C1 segment of cervical spinal cord (tissue), 14 donors: ENCODE measurements at places on chromosomes 11 and 22.

DNA sequence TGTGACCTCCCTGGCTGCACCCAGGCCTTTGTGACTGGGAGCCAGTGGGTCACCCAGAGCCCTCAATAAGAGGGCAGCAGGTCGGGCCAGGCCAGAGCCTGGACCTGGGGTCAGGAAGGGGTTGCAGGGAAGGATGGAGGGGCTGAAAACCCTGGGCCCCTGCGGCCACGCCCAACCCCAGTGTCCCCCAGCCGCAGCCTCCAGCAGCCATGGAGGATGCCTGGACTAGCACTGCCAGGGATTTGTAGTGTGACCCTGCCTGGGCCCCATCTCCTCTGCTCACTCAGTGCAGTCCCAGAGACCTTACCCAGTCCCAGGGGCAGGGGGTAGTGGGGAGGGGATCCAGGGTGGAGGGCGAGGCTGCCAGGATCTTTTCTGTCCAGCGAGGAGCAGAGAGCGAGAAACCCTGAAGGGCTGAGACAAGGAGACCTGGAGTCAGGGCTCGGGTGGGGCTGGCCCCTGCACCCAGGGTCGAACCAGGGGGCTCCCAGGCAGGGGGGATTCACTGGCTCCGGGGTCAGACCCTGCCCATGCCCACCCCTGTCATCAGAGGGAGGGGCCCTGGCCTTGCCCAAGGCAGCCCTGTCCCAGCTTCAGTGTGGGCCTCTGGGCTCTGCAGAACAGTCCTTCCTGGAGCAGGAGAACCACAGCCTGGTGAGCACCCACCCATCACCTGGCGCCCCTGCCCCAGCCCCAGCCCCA is 187.5 kb downstream of the IGLL1 start:
- no peak for DNase-seq

GRCh38 chr11:3152471-3153110 is 12.5 kb downstream of the OSBPL5 start:
- no peak for DNase-seq

GRCh38 chr22:50010676-50011446 is 1.7 kb downstream of the IL17REL start:
- no peak for DNase-seq

- DNase-seq: peak; percentile 21
Observed at GRCh38 chr22:37316875-37317371, 34.6 kb downstream of the CYTH4 start.

DNA sequence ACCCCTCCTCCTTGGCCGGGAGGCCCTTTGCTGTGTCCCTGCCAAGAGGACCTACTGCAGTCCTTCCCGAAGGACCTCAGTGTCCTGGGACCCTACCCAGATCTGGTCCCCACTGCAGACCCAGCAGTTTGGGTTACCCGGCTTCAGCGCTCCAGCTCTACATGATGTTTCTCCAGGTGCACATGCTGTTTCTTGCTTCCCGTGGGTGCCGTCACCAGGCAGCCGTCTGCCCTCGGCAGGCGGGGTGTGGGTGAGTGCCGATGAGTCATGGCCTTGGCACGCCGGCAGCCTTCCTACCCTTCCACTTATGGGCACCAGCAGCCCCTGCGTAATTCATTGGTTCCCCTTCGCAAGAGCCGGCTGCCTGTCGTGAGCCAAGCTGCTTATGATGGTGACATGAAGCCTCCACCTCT is 101.8 kb downstream of the BCR start:
- no peak for DNase-seq
